ENCODE measurements at places on chromosomes 12 and 14. TPM values are rescaled to one million over a fixed set of nuclear protein-coding genes. Genes with fewer than 3 reads are reported as not detected.

Gene GSG1
- 0.23 TPM for total RNA-seq

Gene TRIM9
- total RNA-seq = 10.1 TPM

Gene ADSS1
- 5.4 TPM for total RNA-seq

Gene POTEM
- not detected for total RNA-seq

Gene DNAH10
- 0.11 TPM for total RNA-seq

Gene TSPAN9
- total RNA-seq = 21.4 TPM

Gene ITGB7
- total RNA-seq = 0.31 TPM

Gene OAS2
- 0.25 TPM for total RNA-seq

Gene DPPA3
- total RNA-seq = not detected

Gene CACNA2D4
- total RNA-seq = not detected

Gene SPSB2
- 23.2 TPM for total RNA-seq

Gene ZNF385A
- 18.4 TPM for total RNA-seq

Gene FOXN4
- 0.05 TPM for total RNA-seq

Gene ARMH4
- total RNA-seq = 0.50 TPM

Gene PRICKLE1
- 1.2 TPM for total RNA-seq

Gene CFAP54
- total RNA-seq = 1.5 TPM

Gene SLC39A5
- total RNA-seq = not detected

Gene CEBPE
- not detected for total RNA-seq

Gene NOPCHAP1
- 32.4 TPM for total RNA-seq

Gene NTN4
- 59.8 TPM for total RNA-seq

Gene SLC48A1
- total RNA-seq = 30.0 TPM

Gene DDN
- total RNA-seq = 0.69 TPM

Gene IRAK3
- 0.05 TPM for total RNA-seq

Gene PGF
- total RNA-seq = 2.3 TPM

Gene NTS
- total RNA-seq = 51.1 TPM

Gene LPAR5
- total RNA-seq = 0.65 TPM
